ENCODE measurements at places on chromosomes 1 and 21.
A peak's percentile ranks its signal among the peaks of the same experiment; 100 is the strongest.

- DNase-seq: no peak
Measured at GRCh38 chr1:165053351-165053750, 303.2 kb downstream of the LMX1A start.

- DNase-seq: no peak
Measured at GRCh38 chr1:1132956-1133750, 17.3 kb upstream of the C1orf159 start.

GRCh38 chr1:212760126-212760823 is 31.3 kb downstream of the NSL1 start:
- peak; percentile 24 for DNase-seq

- no peak for DNase-seq
Measured at GRCh38 chr1:156298852-156299357, at the start of gene VHLL. VHLL (minus strand) TSS chr1:156299307; CDS start chr1:156299189, 118 bp downstream.

GRCh38 chr1:4734791-4735190 is 80.4 kb downstream of the AJAP1 start:
- DNase-seq: no peak

DNA sequence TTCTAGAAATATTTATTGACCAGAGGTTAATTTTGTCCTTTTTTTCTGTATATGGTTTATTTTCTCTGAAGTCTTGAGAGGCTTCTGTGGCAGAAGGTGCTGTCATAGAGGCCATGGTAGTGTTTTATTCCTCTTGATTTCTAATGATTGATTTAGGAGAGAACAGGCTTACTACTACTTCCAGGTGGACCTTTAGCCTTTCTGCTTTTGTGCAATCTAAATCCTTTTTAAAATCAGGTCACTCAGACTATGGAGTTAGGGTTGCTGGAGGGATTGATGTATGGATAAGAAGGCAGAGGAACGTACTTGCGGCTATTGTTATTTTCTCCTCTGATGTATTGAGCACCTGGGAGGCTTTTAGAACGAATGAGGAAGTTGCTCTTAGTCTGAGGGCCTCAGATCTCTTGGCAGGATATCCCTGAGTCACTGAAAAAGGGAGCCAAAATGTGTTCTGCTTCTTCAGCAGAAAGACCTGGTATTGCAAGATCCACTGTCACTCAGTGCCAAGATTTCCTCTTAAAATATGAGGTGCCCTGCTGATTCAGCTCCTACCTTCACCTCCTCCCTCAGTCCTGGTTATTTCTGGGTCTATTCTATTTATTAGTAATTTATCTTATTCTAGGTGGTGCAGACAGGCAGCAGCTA is 277.4 kb downstream of the ZNF648 start:
- no peak for DNase-seq

DNA sequence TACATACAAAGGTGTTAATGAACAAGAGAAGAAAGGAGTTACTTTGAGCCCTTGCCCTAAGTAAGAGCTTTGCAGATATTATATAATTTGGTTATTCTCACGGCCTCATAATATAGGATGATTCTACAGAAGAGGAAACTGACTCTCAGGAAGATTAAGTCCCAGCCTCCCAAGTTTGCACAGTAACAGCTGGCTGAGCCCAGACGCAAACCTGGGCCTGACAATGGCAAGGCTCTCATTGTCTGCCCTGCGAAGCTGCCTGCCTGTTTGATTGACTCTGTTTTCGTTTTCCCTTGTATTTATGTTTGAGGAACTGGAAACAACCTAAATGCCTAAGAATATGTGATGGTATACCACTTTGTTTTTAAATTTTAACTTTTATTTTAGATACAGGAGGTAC is 76.2 kb upstream of the PGBD5 start:
- no peak for DNase-seq

- no peak for DNase-seq
Measured at GRCh38 chr21:37530901-37531351, 164.4 kb downstream of the DYRK1A start.

GRCh38 chr1:240464099-240464498 is 147.9 kb downstream of the GREM2 start:
- DNase-seq: no peak

DNA sequence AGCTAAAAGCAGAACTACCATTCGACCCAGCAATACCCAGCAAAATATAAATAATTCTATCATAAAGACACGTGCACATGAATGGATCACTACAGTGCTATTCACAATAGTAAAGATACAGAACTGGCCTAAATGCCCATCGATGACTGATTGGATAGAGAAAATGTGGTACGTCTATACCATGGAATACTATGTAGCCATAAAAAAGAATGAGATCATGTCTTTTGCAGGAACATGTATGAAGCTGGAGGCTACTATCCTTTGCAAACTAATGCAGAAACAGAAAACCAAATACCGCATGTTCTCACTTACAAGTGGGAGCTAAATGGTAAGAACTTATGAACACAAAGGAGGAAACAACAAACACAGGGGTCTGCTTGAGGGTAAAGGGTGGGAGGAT is 53.4 kb downstream of the UCHL5 start:
- no peak for DNase-seq

GRCh38 chr1:191533254-191533653 is 625.0 kb upstream of the RGS18 start:
- no peak for DNase-seq

DNA sequence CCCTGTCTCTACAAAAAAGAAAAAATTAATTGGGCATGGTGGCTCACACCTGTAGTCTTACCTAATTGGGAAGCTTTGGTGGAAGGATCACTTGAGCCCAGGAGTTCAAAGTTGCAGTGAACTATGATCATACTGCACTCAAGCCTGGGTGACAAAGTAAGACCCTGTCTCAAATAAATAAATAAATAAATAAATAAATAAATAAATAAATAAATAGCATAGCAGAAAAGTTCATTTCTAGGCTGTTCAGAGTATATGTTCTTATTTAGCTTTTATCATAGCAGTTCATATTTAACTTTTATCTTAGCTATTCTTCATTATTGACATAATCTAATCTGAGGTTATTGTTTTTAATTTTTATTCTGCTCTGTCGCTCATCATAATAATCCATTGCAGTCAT is 8.7 kb upstream of the SEC16B start:
- no peak for DNase-seq

All from CD4-positive, alpha-beta T cell treated with Interleukin-4 for 1 hour (primary cell).